ENCODE measurements at places on chromosomes 16 and 17. TPM values are rescaled to one million over a fixed set of nuclear protein-coding genes. Genes with fewer than 3 reads are reported as not detected.
A peak's percentile ranks its signal among the peaks of the same experiment; 100 is the strongest.

- no peak for DNase-seq
Measured at GRCh38 chr17:13346996-13347762, 254.6 kb downstream of the HS3ST3A1 start.

- no peak for DNase-seq
Measured at GRCh38 chr17:82710499-82711232, 5.8 kb upstream of the FN3KRP start.

DNA sequence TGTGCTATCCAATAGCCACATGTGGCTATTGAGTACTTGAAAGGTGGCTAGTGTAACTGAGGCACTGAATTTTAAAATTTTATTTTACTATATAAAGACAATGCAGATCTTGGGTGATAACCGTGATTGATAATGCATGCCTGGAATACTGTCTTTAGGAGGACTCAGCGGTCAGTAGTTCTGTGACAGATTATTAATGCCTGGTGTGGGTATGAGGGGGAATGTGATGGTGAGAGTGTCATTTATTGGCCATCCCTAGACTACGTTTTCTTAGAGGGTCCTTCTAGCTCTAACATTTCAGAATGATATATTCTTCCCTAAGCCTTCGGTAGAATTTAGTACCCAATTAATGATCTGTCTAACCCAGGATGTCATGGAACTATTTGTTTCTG lies 157.6 kb downstream of the CPPED1 start:
- DNase-seq = no peak

- DNase-seq = no peak
Measured at GRCh38 chr16:79151-80054, 1.4 kb downstream of the MPG start.

- DNase-seq = no peak
Measured at GRCh38 chr16:71675380-71675779, 49.1 kb downstream of the PHLPP2 start.

RAMP2 gene
- 11.6 TPM for total RNA-seq

DNA sequence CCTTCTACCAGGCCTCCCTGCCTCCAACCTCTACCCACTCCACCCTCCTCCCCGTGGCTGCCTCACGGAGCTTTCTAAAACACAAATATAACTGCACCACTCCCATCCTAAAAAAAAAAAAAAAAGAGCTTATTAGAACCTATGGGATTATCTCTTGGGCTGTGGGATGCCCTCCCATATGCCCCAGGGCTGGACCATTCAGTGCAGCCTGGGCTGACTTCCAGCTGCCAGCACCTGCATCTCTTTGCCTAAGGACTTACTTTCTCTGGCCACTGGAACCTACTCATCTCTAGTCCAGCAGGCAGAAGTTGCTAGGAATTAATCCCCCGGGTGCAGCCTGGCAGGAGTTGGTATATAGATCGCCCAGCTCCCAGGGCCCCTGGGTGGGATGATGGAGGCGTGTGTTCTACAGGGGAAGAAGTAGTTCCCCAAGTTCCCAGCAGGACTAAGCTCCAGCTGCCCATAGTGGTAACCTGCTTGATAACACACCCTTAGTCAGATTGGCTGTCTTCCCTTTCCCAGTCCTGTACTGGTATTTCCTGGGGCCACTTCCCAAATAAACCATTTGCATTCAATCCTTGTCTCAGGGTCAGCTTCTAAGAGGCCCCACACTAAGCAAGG lies 10.3 kb downstream of the MPP3 start:
- no peak for DNase-seq

TOP2A gene
- total RNA-seq = 11.9 TPM

- no peak for DNase-seq
Measured at GRCh38 chr17:80921741-80922579, 69.7 kb upstream of the CHMP6 start.

- no peak for DNase-seq
Measured at GRCh38 chr16:1169285-1170075, 16.6 kb downstream of the CACNA1H start.

DNA sequence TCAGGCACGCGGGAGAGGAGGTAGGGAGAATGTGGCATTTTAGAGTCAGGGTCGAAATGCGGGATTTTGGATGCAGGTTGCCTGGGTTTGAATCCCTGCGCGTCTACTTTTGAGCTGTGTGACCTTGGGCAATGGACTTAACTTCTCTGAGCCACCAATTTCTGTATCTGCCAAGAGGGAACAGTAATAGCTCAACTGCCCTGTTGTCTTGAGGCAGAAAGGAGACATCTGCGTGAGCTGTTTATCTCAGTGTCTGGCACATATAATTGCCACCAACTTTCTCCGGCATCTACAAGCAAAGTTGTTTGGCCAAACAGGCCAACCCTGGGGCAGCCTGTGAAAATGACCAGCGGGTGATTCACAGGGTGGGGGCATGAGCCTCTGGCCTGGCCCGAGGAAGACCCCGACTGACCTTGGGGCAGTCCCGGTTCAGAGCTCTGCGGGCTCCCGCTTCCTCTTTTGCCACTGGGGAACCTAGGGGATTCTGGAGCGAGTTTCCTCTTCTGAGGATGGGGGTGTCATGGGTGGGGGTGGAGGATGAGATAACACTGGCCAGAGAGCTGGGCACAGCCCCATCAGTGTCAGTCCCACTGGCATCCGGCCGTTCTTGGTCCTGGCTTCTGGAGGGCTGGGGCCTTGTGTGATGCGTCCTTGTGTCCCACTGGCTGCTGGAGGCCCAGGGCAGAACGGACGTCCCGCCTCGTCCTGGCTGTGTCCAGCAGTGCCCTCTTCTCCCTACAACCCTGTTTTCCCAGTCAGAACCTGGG lies 1.3 kb downstream of the SNN start:
- DNase-seq = peak; percentile 94

DNA sequence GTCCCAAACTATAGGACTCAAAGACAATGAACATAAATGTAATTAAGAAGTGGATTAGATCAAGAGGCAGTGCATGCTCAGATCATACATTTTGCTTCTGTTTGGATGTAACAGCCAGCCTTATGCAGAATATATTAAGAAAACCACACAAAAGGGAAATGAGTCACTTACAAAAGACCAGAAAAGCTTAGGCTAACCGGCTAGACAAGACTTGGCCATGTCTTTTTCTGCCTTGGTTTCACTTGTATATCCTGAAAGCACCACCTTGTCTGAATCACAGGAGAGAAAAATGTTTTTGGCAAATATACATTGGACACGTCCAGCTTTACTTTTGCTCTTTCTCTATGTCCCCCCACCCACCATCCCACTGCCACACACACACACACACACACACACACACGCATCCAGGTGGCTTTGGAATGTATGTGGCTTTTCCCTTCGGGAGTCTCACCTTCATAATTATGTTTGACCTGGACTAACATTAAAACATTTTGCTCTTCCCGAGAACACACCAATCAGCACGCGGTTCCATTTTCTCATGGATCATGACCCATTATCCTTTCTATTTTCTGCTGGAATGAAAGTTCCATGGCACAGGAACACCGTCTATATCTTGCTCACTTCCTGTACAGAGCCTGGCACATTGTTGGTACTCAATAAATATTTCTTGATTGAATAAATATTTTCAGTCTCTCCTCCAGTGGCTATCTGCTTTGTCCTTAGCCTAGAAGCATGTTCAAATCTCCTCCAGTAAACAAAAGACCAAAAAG lies 64.6 kb downstream of the CDK5R1 start:
- DNase-seq = no peak

- DNase-seq = no peak
Measured at GRCh38 chr16:87121816-87122215, 195.4 kb downstream of the C16orf95 start.

FBXO39 gene
- total RNA-seq = 0.54 TPM

GRCh38 chr16:77748421-77749005 lies 26.2 kb downstream of the NUDT7 start:
- DNase-seq = no peak

DNA sequence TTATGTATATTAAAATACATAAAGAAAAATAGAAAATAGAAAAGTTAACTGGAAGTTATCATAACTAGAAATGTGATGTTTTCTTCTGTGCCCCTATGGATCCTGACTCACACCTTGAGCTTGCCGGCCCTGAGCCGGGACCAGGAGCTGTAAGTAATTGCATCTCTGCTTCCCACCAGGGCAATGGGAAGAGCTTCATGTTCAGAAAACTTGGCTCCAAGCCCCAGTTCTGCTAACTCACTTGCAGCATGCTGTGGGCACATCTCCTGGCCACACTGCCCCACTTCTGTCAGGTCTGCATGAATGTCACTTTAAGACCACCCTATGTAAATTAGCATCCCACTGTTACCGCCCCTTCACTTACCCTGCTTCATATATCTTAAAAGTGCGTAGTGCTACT lies 37.2 kb downstream of the GNAO1 start:
- no peak for DNase-seq

DNA sequence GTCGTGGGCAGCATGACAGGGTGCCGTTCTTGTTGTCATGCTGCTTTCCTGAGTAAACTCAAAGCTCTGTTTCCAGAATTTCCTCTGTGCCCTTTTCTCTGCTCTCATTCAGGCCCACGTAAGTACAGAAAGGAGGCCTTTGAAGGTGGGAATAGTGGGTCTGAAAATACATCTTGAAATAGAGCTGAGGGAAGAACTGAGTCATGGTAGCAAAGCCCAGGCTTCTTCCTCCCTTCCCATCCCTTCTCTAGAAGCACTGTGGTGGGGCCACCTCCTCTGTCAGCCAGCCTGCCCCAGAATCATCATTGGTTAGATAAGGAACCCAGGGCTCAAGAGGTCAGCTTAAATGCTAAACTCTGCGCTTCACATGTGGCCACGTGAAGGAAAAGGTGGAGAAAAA lies 9.4 kb downstream of the CTRL start:
- DNase-seq = no peak

PLXDC1 gene
- 7.6 TPM for total RNA-seq

KRTAP17-1 gene
- total RNA-seq = not detected

DNA sequence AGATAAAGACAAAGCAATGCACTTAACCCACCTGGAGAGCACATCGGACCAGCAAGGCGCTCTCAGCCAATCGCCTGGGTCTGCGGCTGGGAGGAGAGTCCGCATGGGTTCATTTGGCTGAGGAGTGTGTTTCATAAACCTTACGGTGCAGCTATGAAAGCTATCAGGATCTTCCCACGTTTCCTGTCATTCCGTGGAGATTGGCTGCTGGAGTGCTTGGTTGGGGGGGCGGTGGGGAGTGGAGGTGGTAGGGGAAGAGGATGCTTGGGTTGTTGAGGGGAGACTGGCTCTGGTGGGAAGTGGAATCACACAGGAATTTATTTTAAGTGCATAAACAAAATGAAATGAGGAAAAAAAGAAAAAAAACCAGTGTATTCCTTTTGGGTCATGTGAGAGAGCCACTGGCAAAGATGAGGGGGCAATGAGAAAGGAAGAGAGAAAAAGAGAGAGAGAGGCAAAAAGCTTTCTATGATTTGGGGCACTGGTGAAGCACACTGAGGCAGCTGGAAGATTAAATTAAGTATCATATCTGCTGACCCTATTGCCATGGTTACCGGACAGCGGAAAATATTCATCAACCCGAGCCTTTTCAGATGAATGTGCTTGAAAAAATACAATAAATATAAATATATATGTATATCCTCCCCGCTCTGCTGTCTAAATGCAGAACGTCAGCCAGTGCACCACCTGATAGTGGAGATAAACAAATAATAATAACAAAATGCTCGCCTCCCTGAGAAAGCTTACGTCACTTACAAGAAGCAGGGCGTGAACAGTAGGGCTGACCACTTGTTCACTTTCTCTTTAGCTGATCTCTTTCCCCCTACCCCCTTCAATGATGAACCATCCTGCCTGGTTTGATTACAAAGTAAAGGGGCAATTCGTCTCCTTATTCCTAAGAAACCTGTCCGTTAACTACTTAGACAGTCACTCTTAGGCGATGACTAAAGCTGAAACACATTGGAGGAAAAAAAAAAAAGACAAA lies 457.0 kb upstream of the ZFHX3 start:
- no peak for DNase-seq

MYL11 gene
- not detected for total RNA-seq

GRCh38 chr17:71966459-71967313 lies 154.1 kb upstream of the SOX9 start:
- no peak for DNase-seq

- no peak for DNase-seq
Measured at GRCh38 chr17:63698381-63698885, 1.5 kb downstream of the LIMD2 start.

RNF40 gene
- total RNA-seq = 87.2 TPM

- DNase-seq = no peak
Measured at GRCh38 chr16:23368469-23368868, 66.4 kb downstream of the SCNN1B start.

BRIP1 gene
- 0.86 TPM for total RNA-seq

- DNase-seq = no peak
Measured at GRCh38 chr17:1228781-1229348, 41.4 kb upstream of the BHLHA9 start.

HSD3B7 gene
- 12.4 TPM for total RNA-seq

DNA sequence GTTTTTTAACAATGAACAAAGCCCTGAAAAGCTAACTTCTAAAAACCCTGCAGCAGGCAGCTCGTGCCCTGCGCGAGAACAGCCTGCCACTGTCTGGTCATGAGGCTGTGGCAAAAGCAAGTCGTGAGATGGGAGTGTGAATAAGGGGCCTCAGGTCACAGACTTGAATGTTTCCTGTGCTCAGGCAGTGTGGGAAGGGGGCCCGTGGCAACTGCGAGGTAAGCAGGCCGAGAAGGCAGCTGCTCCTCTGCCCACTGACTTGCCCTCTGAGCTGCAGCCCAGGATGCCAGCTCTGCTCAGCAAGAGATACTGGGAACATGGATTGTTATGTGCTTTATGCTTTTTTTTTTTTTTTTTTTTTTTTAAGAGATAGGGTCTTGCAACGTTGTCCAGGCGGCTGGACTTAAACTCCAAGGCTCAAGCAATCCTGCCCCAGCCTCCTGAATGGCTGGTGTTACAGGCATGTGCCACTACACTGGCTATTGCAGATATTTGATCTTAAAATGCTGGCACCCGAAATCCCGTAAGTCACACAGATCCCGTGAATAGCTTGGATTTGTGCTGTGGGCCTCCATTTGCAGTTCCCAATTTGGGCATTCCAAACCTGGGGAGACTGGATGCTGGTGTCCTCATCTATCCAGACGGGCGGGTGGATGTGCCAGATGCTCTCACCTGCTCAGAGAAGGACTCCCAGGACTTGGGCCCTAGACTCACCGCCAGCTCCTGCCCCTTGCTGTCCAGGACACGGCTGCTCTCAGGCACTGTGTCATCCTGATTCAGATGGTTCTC lies 44.0 kb downstream of the UBN1 start:
- DNase-seq = no peak

- DNase-seq = no peak
Measured at GRCh38 chr17:8382880-8383142, 182 bp downstream of the RPL26 start.

TBX21 gene
- total RNA-seq = 1.2 TPM

Measured in lower leg skin (tissue), 4 donors.